Left lobe of liver (tissue), 2 donors: ENCODE measurements at places on chromosomes 6 and 20. TPM values are rescaled to one million over a fixed set of nuclear protein-coding genes. Genes with fewer than 3 reads are reported as not detected.
A peak's percentile ranks its signal among the peaks of the same experiment; 100 is the strongest.

DNA sequence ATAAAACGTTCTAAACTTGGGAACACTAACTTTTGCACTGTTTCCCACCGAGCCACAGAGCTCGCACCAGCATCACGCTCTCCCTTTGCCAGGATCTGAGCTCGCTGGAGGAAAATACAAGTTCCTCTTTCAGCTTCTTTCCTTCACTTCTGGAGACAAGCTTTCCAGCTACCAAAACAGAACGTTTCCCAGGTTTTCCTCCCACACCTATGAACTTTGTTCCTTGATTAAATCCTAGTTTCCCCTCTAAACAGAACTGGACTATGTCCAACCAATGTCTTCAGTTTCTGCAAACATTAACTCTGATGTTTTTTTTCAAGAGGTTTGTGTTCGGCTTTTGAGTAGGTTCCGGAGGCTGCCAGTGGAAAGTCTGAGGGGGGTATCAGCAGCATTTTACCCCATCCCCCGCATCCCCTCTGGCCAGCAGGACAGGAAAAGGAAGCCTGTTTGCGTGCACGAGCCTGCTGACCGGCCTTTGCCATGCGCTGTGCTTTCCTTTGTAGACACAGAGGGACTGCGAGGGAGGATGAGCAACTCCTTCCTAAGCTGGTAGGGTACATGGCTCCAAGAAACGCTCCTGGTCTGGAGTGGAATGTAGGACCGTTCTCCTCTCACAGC is 135.5 kb downstream of the LY86 start:
- peak; percentile 70 for DNase-seq

GRCh38 chr6:45626087-45626891 is 248.6 kb upstream of the SUPT3H start:
- no peak for DNase-seq

DNA sequence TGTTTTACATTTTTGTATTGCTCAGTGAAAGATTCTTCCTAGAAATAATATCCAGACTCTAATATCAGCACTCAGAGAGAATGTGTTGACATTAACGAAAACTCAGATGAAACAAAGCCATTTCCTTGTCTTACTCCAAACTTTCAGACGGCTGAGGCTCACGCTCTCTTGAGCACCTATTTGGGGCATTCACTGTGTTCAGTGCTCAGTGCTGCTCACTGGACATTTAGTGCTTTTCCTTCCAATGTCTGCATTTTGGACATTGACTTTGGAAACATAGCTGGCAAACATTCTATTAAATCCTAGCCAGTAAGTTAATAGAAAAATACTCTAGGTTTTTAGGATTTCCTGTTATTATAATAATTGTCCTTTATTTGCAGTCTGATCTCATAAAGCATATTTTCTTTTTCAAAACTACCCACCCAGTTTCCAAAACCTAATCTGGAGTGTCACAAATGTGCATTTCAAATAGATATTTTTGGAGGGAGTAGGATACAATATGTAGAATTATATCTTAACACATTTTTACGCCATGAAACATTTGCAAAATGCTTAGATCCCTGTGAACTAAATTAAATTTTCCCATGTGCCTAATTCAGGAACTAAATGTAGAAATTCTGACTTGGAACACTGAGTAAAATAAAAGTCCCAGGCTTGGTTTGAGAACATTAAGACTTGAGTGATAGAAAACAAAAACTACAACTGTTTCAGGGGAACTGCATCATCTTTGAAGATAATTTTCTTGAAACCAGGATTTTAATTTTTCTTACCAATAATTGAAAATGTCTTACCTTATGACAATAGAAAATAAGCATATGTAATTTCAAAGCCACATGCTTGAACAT is 91.7 kb upstream of the B3GAT2 start:
- DNase-seq, result no peak

GRCh38 chr20:11838076-11838636 is 79.5 kb upstream of the BTBD3 start:
- no peak for DNase-seq

DNA sequence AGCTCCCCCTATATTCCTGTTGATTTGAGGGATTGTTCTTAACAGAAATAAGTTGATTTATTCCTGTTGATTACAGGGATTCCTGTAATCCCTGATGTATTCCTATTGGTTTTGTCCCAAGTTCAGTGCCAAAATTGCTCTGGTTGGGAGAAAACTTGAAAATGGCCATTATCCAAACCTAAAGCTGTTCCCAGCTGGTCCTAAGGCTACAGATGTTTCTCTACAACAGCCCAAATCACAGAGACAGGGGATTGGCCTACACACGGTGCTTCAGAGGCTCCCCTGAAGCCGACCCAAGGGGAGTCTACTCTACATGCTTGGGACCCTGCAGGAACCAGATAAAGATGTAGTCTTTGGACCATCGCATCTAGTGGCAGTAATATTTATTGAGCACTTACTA is 99.0 kb upstream of the AKAP12 start:
- DNase-seq, result no peak

DNA sequence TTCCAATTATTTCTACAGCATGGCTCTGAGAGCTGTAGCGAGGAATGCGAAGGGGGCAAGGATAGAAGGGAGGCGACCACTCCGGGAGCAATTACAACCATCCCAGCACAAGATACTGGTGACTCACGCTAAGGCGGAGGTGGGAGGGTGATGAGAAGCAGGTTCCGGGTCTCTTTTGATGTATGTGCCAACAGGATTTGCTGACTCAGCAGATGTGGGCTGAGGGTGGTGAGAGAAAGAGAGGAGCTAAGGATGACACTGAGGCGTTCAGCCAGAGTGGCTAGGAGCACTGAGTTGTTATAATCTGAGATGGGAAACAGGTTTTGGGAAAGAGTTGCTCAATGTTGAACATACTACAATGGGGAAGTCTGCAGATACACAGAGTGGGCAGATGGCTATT is 9.3 kb upstream of the TXNDC5 start:
- DNase-seq, result no peak

DNA sequence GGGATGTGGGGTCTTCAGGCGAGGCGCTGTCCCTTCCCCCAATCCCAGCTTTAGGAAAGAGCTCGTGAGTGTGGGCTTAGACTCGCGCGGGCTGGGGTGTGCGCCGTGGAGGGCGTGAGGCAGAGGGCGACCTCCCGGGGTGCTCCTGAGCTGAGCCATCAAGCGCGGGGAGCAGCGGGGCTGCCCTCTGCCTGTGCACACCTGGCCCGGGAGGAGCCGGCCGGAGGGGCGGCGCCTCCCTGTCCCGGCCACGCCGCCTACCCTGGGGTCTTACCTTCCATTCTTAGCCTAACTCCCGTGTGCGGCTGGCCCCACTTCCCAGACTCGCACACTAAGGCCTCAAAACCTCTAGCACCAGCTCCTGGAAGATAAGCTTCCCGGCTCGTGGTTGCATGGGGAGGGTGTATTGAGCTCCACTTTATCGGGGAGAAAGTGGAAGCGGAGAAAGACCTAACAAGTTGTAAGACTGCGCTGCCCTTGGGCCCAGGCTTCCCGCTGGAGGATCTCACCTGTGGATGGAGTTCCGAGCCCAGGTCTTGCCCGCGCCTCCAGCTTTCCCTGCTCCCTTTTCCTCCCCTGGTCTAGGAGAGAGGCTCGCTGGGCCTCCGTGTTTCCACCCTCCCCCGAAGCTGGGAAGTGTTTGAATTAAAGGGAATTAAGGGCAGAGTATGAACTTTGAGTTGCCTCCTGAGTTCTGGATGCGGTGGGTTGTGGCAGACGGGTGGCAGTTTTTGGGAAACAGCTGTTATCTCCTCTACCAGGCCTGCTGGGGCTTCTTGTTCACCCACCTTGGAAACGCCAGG is 1.2 kb downstream of the DNMT3B start:
- DNase-seq, result no peak

GRCh38 chr6:73285674-73286283 is 22.8 kb upstream of the KHDC1 start:
- DNase-seq, result no peak

DNA sequence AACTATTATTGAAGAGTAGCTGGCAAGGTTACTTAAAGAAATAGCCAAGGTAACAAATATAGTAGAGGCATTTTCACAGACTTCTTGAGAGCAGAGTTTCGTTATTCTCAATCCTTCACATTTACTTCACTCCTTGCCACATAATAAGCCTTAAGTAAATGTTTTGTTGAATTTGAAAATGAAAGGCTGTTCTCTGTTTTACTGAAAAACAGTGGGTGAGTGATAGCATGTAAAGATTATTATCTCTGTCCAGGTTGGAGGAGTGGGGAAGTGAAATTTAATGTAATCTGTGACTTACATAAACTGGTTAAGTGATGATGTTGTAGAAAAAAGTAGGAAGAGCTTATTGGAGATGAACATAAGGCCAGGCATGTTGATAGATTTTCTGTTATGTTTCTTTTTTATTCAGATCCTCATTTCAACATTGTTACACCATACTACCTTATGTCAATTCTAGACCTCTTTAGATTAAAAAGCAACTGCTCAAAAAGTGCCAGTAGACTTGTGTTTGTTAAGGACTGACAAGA is 55.0 kb downstream of the QKI start:
- no peak for DNase-seq

DNA sequence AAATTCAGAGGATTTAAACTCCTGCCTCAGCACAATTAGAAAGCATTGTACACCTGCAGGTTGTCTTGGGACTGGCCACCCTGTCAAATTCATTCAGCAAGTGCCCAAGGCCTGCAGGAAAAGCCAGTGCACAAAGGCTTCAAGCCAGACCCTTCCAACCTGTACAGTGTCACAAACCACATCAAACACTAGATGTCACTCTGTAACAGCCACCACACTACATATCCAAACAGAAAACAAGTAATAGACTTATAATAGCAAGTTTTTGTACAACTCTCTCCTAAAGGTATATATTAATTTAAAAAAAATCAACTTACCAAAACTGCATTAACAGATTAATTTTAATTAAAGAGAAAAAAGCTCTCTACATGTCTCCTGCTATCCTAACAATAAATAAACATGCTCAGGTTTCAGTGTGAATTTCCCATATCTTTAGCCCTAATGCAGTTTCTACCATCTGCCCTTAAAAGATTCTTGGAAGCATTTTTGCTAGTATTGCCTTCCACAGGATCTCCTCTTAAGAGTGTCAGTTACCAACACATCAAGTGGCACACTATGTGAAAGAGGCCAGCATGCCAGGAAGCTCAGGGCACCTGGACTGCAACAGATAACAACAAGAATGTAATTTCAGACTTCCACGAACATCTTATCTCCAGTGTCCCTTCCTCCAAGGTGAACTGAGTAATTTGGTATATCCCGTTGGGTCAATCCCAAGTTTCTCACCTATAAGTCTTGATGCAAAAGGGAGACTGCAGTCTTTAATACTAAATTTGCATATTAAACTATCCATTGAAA is 47.5 kb downstream of the RALGAPA2 start:
- DNase-seq, result no peak

DNA sequence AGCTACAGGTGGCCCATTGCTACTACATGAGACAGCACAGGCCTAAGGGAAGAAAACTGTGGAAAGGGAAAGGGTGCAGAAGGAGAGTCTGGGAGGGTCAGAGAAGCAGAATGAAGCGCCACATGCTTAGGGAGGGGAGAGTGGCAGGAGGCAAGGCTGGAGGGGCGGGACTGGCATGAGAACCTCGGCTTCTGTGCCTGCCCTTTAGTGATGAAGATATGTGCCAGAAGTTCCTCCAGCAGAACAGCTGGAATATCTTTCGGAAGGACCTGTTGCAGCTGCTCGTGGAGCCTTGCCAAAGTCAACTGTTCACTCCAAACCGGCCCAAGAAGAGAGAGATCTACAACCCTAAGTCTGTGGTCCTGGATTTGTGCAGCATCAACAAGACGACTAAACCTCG is 61.8 kb downstream of the CNBD2 start:
- no peak for DNase-seq

- DNase-seq, result no peak
Measured at GRCh38 chr6:6582131-6582530, 6.4 kb upstream of the LY86 start.

GRCh38 chr6:146915671-146916127 is 288.5 kb upstream of the STXBP5 start:
- no peak for DNase-seq

DNA sequence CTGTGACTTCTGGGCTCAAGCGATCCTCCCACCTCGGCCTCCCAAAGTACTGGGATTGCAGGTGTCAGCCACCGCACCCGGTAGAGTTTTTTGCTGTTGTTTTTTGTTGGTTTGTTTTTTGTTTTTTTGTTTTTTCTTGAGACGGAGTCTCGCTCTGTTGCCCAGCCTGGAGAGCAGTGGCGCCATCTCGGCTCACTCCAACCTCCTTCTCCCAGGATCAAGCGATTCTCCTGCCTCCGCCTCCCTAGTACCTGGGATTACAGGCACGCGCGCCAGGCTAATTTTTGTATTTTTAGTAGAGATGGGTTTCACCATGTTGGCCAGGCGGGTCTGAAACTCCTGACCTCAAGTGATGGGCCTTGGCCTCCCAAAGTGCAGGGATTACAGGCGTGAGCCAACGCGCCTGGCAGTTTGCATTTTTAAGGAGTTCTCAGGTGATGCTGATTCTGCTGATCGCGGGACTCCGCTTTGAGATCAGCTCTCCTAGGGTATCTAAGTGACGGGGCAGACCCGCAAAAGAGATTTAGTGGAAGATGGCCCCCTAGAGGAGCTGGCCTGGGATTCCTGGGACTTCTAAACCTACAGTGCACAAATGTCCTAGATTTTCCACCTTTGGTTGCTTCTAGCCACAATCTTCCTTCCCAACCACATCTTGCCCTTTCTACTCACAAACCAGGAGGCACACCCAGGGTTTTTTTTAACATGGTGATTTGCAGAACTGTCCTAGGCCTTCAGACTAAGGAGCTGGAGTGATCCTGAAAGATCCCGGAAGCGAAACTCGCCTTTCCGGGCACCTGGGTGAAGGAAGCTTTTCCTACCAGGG is 45.2 kb downstream of the DPPA5 start:
- DNase-seq, result no peak

DNA sequence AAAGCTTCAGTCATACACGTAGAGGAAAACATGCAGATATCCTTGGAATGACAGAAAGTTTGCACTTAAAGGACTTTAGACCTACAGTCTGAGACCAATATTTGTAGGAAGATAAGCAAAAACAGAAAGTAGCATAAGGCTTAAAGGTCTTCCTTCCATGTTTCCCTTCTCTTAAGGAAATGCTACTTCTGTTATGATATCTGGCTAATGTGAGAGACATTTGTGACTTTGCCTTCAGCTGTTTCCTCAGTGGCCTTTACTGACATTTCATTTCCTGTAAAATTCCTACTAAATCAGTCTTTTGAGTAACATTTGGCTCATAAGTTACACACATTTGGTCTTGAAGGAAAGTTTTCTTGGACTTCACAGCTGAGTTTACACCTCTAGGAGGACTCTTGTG is 713.4 kb downstream of the TBC1D32 start:
- DNase-seq, result no peak

Gene AKAP12
- total RNA-seq, result 3.4 TPM

Gene PARD6B
- 10.9 TPM for total RNA-seq

Gene ELOVL4
- not detected for total RNA-seq

Gene PRSS35
- total RNA-seq, result not detected

Gene PSORS1C1
- total RNA-seq, result not detected

Gene HLA-DOB
- total RNA-seq, result not detected

Gene TAF4
- 11.3 TPM for total RNA-seq

Gene NKX2-4
- total RNA-seq, result not detected

Gene CST5
- total RNA-seq, result not detected

Gene NMBR
- not detected for total RNA-seq
